ENCODE measurements at places on chromosomes 2 and 18.

- no peak for DNase-seq
These were observed 519.8 kb upstream of the MYT1L start for GRCh38 chr2:2850859-2851258.

DNA sequence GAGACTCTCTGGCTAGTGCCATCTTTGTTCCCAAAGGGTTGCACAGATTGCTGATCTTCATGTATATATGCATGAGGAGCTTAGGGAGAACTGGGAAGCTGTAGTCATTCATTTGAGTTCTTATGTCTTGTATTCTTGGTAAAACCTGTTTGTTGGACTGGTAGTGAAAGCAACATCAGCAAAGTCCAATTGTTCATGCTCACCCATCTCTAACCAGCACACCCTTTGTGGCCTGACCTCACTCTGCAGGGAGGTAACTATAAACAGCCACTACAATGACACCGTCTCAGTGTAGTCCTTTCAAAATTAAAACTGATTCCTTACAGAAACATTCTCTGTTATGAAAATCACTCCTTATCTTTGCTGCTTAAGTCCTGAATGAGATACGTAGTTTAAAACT, 13.9 kb upstream of the LMAN1 start:
- DNase-seq: no peak

- DNase-seq: no peak
These were observed 12.4 kb downstream of the IL1F10 start for GRCh38 chr2:113080134-113080533.

DNA sequence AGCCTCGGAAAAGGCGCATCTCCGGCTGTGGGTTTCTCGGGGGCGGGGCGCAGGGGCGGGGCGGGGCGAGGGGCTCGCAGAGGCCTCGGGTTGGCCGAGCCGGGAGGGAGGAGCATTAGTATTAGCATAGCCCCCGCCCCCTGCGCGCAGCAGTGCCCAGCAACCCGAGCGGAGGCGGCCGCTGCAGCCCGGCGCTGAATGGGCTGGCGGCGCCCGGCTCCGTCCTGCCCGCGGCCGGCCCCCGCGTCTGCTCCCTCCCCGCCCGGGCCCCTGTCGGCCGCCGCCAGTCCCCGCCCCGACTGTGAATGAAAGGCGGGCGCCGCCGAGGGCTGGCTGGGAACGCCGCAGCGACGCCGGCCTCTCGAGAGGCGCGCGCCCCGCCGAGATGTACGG, at the start of gene EFR3B:
TSS of gene EFR3B (plus strand) at position 149 of the 393 bp plus-strand sequence. CDS start at position 386, 237 bp downstream.
- DNase-seq: peak; percentile 80

- DNase-seq: no peak
These were observed 35.8 kb downstream of the ANO7 start for GRCh38 chr2:241224018-241224850.

- no peak for DNase-seq
These were observed 511.9 kb upstream of the TNP1 start for GRCh38 chr2:217371781-217372213.

- peak; percentile 97 for DNase-seq
These were observed 30.5 kb downstream of the DNMT3A start for GRCh38 chr2:25310965-25311864.

- DNase-seq: no peak
These were observed 329.5 kb downstream of the PAX3 start for GRCh38 chr2:221969087-221969829.

GRCh38 chr2:179764710-179765109, 96.7 kb downstream of the ZNF385B start:
- no peak for DNase-seq

GRCh38 chr2:219598308-219599078, 836 bp downstream of the STK11IP start:
- no peak for DNase-seq

DNA sequence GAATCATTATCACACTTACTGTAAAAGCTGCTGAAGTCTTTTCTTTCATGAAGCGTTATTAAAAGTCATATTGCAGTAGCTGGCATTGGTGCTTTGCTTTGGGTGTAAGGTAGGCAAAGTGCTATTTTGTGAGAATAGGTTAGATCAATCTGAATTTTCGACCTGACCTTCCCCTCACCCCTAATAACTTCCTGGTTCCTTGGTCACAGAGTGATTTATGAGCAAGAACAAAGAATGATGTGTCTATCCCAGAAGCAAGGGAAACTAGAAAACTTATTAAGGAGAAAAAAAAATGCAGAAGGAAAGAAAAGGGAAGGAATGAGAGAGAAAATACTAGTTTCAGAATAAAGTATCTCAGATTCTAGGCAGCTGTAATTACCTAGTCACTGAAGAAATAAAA, 163.1 kb upstream of the MEIS1 start:
- no peak for DNase-seq

- no peak for DNase-seq
These were observed 65.1 kb upstream of the TXNDC2 start for GRCh38 chr18:9820719-9821118.

DNA sequence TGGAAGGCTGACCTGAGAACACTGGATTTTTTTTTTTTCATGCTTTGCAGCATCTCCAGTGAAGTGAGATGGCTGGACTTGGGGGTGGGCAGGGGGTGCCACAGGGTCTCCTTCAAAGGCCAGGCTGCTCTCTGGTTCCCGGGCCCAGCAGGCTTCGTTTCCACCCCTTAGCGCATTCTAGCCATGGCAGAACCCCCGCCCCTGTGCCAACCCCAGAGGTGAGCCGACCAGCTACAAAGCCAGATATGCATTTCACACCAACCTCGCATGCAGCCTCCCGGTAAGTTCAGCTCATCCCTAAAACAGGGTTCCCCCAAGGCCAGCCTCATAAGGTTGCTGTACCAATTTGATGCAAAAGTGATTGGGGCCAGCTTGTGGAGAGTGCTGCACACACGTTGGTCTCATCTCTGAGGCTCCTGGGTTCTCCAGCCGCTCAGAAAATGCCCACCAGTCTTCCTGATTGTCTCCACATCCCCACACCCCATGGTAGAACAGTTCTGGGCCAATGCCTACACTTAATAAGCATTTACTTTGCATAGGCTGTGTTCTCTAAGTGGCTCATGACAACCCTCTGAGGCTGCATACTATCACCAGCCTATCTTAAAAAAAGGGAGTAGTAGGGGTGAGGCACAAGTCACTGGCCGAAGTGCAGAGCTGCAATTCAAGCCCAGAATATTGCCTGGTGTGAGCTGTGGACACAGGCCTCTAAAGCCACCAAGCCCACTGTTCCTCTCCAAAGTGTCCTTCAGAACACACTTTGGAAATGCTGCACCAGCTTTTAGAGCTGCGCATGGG, 23.3 kb downstream of the SMAD7 start:
- DNase-seq: no peak

- DNase-seq: no peak
These were observed 228.3 kb downstream of the TWIST2 start for GRCh38 chr2:239075918-239076758.

GRCh38 chr18:24068945-24069693, 54.6 kb downstream of the TTC39C start:
- peak; percentile 75 for DNase-seq

GRCh38 chr2:128549094-128549493, 230.4 kb upstream of the HS6ST1 start:
- DNase-seq: no peak

DNA sequence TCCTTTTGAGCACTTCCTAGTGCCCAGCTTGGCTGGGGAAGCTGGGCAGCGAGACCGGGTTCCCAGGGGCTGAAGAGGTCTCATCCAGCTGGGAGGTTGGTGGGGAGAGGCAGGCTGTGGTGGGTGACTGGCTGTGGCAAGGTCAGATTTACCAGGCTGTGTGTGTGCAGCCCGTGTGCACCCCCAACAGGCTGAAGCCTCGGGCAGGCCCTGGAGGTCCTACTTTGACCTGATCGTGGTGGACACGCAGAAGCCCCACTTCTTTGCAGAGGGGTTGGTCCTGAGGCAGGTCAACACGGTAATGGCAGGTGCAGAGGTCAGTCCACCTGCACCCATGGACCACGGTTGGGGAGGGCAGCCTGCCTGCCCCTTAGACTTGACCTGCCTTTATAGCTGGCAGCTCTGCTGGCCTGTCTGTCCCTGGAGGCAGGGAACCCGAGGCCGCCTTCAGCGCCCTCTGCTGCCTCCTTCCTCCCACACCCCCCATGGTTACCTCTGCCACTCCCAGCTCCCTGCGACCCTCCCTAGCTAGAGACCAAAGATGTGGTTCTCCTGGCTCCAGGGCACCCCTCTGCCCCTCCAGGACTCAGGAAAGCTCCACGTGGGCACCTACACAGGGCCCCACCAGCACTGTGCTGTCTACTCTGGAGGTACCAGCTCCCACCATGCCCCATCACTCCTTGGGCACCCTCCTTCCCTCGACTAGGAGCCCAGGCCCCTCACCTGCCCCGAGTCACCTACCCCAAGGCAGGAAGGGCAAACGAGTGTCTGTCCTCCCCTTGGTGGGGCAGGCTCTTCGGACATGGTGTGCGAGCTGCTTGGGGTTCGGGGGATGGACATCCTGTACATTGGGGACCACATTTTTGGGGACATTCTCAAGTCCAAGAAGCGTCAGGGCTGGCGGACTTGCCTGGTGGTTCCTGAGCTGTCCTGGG, 4.0 kb downstream of the NT5DC4 start:
- no peak for DNase-seq

DNA sequence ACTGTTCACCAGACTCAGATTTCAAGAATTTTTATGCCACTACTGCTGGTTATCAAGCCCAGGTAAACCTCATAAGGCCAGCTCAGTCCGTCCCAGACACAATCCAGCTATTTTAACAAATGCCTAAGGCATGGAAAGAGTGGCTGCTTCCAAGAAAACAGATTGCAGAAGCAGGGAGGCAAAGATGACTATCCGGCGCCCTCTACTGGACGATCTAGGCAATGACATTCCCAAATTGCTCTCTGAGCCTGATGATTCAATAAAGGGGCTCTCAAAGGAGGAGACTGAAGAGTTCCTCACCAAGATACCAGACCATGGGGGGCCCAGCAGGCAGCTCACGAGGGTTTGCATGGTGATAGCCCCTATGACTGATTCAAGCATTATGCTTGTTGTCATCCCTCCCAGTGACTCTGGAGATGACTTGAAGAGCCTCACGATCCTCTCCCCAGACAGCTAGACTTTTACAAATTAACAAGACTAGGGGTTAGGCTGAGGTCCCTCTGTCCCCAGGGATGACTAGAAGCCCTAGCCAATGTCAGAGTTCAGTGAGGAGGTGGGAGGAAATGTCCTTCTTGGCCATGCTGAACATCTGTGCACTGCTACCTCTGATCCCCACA, 25.0 kb downstream of the SERPINB8 start:
- DNase-seq: no peak

DNA sequence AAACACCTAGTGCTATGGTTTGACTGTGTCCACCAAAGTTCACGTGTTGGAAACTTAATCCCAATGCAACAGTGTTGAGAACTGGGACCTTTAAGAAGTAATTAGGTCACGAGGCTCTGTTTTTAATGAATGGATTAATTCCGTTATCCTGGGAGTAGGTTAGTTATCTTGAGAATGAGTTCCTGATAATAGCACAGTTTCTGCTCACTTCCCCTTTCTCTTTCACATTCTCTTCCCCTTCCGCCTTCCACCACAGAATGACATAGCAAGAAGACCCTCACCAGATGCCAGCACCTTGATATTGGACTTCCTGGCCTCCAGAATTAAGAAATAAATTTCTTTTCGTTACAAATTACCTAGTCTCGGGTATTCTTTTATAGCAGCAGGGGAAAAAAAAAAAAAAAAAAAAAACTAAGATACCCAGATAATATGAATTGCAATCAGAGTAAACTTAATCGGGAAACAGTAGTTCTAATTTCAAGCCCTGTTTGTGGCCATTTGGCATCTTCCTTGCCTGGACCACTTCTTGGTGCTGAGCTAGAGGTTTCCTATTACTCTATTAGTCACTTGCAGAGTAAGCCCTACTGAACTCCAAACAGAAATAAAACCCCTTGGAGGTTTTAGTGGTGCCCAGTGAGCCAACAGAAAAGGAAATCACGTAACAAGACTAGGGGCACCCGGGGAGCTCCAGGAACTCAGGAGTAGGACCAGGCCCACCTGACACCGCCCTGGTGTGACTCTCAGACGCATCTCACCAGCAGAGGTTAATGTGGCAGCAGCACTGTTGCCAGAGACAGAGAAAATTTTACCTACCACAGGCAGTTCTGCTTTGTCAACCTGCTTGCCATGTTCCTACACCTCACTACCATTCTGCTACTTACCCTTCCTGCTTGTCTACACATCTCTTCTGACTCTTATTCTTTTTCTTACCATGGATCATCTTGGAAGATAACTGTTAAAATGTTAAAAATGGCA, 147.6 kb upstream of the CAB39 start:
- no peak for DNase-seq

DNA sequence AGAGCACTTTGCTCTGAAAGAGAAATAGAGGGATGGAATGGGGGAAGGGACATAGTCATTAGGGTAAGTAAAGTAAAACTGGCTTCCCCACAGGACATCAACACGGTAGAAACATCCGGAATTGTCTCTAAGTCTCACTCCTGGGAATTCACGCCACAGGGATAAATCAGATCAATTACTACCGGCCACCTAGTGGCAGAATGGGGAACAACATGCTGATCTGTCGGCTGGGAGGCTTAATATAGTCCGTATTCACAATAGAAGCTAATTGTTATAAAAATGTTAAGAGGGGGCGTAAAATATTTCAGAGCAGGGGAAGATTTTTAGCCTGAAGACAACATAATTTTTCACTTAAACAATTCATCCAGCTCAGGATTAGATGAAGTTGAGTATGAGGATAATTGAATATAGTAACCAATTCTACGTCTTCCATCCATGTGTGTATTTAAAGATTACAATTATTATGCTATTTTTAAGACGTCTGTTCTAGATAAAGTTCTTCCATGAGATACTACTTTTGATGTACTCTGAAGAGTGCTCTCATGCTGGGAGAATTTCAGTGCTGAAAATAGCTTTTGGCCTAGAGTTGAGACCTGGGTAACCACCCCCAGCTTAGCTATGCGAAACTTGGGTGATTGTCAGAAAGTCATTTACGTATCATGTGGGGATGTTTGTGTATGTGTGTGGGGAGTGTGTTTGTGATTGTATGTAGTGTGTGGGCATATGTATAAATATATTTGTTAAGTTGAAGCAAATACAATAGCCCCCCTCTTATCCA, 65.7 kb downstream of the LRRTM1 start:
- DNase-seq: no peak

- DNase-seq: no peak
These were observed 172.0 kb downstream of the INHBB start for GRCh38 chr2:120517751-120518469.

DNA sequence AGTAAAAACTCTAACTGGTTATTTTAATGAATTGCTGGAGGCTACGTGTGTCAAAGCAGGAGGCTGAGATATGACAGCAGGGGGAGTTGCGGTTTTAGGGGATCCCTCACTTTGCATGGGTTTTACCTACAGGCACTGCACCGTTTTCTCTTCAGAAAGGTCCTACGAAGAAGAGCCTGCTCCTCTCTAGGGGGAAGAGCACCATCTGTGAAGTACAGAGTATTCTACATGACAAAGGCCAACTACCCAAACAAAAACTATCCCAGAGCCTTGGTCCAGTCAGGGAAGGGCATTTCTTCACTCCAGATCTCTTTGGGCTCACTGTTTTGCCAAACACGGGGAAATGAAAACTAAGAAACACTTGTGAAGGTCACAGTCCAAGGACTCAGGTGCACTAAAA, 696.7 kb upstream of the SOX11 start:
- no peak for DNase-seq

DNA sequence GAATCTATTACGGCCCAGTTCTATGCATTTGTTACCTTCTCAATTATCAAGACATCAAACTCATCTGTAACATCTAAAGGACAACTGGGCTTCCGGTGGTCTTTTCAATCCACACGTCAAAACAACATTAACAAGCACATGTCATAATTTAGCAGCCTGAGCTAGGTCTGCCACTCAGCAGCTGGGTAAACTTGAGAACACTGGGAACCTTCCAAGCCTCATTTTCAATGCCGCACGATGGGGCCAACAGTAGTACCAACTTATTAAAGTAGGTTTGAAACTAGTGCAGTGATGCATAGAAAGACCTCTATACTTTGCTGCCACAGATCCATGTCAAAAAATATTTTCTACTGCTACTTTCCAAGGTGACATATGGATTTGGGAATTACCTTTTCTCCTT, 60.4 kb downstream of the COL4A4 start:
- DNase-seq: no peak

Data from NCI-H2081 treated with DMSO at 0.1 percent for 48 hours (cell line).